ENCODE measurements at places on chromosomes 16 and 17.

GRCh38 chr16:19997264-19997663 lies 76.4 kb downstream of the GPR139 start:
- no peak for DNase-seq

- no peak for DNase-seq
These were observed 83.0 kb downstream of the IRF8 start for GRCh38 chr16:85981826-85982562.

DNA sequence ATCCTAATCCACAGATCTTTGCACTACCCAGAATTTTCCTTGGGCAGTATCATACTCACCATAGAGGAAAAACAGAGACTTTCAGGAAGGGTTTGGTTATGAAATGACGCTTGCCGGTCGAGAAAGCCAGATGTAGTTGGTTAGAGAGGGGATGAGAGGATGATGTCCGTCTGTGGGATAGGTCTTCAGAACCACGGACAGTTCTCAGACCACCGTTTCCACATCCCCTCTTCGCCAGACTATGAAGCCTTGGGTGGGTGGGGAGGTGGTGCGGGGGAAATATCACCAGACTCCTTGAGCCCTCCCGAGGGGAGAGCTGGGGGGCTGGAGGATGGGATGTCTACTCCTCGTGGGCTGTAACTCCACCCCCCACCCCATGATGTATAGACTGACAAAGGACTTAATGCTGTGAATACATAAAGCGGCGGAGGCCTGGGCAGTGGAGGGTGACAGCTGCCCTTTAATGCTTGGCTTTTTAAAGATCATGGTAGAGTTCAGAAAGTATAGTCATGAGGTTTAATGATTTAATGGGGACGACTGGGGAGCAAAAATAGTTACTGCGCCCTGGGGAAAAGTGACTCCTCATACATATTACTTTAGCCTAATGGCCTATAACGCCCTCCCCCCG lies 96.6 kb downstream of the MRM1 start:
- no peak for DNase-seq

DNA sequence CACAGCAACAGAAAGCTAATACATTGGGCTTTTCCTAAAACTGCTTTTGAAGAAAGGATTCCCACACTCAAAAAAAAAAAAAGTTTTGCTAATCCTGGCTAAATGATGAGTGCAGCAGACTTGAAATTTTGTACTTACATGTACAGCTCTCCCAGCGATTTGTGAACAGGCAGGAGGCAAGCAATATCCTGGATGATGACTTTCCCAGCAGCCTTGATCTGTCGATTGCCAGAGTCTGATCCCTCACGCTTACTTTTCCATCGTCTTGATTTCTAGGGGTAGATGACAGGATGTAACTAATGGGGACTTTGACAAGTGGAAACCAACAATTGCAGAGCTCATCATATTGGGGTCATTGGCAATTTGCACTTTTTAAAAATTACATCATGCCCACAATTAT lies 91.4 kb downstream of the WDR59 start:
- DNase-seq, result no peak

- DNase-seq, result no peak
These were observed 8.2 kb downstream of the CDH15 start for GRCh38 chr16:89179656-89180315.

DNA sequence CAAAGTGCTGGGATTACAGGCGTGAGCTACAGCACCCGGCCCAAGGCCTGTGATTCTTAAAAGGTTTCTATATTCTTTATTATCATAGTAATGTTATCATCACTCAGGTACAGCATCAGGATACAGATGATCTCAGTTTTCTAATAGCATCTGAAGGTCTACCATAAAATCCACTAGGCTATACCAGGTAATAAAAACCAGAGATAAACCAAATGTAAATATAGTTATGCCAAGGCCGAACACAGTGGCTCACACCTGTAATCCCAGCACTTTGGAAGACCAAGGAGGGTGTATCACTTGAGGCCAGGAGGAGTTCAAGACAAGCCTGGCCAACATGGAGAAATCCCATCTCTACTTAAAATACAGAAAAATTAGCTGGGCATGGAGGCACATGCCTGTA lies 53.8 kb downstream of the SYNRG start:
- DNase-seq, result no peak

- DNase-seq, result no peak
These were observed 19.7 kb downstream of the DEXI start for GRCh38 chr16:10922328-10923145.

DNA sequence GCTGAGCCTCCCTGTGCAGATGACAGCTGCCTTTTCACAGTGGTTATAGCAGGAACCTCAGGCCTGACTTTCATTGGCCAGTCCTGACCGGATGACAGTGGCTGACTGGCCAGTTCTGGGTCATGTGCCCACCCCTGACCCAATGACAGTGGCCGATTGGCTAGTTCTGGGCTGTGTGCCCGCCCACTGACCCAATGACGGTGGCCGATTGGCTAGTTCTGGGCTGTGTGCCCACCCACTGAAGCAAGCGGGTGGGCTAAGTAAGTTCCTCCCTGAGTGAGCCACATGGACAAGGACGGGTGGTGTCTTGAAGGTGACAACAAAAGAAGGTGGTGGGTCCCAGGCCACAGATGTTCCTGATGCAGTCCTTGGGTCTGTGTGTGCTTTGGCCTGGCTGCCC lies 9.5 kb downstream of the DEF8 start:
- no peak for DNase-seq

- DNase-seq, result no peak
These were observed 4.4 kb upstream of the PVALEF start for GRCh38 chr17:81160747-81161453.

DNA sequence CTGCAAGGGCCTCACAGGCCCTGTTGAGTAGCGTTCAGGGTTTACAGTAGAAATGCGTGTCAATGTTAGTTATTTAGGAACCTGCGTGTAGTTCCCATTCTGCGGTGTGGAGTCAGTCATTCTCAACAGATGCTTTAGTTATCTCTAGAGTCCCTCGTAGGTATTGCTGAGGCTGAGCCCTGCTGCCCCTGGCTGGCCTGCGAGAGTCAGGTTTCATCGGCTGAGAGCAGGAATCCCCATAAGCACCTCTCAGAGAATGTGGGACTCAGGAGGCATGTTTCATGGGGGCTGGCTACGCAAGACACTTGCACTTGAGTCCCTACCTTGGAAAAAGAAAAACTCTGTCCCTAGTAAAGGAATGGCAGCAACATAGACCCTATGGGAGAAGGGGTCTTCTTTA lies 347.5 kb upstream of the ASIC2 start:
- DNase-seq, result no peak

DNA sequence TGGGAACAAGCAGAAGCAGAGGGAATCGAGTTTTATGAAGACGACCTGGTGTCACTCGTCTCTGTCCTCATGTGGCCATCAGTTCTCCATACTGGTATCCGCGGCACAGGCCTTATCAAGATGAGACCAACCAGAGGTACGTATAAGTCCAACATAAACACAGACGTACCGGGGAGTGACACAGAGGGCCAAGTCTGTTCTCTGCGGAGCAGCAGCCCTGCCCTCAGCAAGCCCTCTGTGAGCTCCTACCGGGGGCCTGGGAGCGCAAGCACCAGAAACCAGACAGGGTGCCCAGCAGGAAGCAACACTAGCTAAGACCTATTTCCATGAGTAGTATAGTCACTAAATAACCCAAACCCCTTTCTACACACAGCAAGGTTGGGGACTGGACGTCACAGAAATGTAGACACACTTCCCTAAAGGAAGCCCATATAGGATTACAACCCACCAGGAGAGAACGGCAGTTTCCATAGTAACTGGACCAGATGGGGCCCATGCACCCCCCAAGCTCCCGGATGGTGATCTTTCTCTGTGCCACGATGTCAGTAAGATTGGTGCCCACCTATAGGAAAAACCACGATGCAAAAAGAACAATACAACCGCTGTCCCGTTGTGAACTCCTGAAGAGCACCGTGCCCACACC lies 911 bp downstream of the ARL16 start:
- DNase-seq, result no peak

DNA sequence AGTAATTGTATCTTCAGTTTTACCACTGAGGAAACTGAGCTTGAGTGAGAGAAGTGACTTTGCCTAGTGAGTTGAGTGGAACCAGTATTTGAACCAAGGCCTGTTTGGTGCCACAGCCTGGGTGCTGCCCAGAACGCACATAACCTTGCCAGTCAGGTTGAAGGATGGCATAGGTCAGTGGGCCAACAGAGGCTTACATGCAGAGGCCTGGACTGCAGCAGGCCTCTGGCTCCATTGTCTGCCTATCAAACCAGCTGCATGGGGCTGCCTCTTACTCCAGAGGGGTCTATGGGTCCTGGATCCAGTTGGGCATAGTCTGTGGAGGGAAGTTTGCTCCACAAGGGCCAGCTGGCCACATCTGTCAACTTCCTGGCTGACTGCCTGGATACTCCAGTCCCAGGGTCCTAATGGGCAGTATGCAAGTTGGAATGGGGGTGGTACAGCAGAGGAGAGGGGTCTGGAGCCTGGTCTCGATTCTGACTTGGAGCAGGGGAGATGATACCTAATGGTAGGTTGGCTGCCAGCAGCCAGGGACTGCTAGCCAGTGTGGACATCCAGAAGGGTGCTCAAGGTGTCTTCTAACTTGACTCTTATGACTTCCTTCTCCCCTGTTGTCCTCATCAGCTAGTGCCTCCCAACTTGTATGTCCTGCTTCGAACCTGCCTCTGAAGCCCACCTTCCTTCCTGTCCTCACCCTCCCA lies 11.1 kb upstream of the RNF112 start:
- no peak for DNase-seq

GRCh38 chr16:75310541-75310940 lies 59.1 kb upstream of the BCAR1 start:
- DNase-seq, result no peak
